ENCODE measurements at places on chromosomes 7 and 10.

DNA sequence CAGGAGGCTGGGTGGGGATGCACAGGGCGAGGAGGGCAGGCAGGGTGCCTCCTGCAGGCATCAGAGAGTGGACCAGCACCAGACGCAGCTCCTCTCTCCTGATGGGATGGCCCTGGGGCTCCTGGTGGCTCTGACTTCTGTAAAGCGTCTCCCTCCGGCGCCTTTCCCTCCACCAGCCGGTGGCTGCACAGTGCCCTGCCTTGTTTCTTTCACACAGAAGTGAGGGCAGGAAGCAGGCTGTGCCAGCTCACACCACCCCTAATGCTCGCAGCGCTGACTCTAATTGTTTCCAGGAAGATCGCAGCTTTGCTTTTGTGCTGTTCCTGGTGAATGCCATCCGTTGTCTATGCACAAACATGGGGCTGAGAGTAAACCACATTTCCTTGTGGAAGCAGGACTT is 152.3 kb upstream of the LANCL2 start:
- DNase-seq: no peak

DNA sequence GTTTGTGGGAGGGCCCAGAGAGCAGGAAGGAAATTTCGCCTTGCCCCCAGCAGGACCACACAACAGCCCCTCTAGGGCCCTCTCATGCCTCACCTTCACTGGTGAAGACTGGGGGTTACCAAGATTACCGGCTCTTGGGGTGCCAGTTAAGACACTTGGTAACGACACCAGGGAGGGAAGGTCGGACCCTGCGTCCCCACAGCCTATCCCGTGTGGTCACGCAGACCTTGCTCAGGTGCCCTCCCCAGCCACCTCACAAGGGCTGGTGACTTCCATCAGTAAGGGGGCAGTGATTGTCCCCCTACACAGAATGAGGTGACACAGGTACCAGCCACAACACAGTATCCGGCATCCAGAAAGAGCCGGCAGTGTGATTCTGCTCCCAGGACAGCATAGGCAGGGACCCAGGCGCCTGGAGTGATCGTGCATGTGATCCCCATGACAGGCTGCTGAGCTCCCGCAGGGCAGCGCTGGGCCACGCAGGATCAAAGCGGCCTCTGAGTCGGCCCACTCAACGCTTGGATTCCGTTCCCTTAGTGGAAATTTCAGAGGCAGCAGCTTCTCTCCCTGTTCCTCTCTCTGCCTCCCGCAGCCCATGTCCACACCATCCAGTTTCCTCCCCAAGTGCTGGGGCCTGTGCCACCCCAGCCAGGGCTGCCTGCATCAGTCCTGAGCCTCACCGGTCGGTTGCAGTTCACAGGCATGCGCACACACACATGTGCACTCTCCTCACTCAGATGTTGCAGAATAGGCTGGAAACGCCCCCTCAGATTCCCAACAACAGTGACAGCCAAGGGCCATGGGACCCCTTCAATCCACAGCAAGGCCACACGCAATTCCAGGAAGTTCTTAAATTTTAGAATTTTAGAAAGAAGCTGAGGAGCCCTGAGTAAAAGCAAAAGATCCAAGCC is 35.8 kb downstream of the CAMK2B start:
- no peak for DNase-seq

DNA sequence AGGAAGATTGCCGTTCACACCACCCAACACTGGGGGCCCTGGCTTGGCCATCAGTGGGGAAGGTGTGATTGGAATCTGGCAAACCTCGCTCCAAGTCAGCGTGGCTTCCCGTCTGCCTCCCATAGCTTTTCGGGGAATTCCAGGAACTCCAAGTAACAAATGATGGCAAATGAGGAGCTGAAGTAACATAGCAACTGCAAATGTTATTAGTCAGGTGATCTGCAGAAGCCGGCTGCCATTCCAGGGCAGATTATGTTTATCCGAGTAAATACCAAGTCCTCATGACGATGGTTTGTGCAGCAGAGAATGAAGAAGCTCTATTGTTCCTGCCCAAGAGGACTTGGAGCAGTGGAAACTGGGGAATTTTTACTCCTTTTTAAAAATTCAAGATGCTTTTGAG is 270.5 kb upstream of the PODXL start:
- no peak for DNase-seq

DNA sequence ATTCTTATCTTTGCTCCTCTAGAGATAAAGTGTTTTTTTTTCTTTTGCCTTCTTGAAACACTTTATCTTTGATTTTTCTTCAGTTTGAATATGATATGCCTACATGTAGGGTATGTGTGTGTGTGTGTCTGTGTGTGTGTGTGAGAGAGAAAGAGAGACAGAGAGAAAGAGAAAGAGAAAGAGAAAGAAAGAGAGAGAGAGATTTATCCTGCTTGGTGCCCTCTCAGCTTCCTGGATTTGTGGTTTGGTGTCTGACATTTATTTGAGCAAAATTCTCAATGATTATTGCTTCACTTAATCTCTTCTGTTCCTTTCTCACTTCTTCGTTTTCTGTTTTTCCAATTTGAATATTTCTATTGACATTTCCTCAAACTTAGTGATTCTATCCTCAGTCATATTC is 60.3 kb downstream of the RAB18 start:
- DNase-seq: no peak

DNA sequence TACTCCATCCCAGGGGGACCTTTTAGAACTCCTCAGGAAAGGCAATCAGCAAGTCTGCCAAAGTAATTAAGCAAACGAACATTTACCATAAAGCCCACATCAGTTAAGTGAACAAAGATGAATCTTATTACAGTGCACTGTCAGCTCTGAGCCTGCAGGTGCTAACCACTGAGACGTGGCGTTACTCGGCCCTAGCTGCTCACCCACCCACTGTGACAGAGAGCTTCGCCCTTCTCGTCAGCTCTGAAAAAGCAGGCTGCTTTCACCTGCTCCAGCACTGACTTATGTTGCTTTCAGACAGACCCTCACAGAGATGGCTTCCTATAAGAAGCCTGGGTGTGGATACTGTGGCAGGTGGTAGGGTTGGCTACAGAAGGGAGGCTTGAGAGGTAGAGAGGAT is 57.7 kb upstream of the KCNIP2 start:
- peak; percentile 14 for DNase-seq

DNA sequence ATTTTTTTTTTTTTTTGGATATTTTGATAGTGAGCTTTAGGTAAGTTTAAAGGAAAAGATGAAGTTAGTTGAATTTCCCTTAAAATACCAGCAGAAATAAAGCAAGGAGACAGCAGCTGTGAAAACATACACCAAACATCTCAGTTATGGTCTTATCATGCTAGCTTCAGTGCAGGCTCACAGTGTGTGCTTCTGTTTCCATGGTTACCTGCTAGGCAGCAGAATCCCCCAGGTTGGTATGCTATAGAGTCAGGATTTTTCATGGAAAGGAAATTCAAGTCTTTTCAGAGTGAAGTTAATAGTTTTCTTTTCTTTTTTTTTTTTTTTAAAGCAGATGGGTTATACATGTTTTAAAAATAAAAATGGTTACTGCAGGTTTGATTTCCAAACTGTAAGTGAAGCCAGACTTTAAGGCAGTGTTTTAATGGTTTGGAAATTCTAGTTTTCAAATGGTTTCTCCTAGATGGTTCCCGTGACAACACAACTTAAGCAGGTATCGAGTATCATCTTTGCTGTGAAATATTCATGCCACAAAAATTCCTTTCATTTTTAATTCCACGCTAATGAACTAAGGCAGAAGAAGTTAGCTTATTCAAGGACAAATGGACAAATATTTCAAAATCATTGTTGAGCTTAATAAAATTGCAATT is 230.9 kb downstream of the BICC1 start:
- no peak for DNase-seq

- DNase-seq: no peak
Measured at GRCh38 chr7:45366475-45366874, 207.7 kb upstream of the ADCY1 start.

DNA sequence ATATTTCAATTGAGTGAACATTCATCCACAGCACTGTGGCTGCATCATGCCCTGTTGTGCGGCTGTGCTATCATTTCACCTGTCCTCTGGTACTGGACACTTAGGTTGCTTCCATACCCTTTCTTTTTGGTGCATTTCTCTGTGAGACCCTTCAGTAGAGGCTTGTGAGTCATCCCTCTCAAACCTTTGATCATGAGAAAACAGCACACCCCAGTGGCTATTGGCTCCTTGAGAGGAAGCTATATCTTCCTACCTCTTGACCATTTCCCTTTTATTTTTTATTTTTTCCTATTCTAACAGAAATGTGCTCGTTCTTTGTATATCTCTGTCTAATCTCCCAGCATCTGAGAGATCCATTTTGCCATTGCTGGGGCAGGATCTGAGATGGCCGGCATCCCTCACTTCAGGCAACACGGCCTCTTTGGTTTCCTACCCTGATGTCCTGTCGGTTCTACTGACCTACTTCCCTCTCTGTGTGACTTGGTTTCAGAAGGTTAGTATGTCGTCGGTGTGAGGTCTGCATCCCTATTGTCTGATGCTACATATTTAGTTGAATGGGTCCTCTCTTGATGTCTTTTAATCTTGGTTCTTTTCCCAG is 23.8 kb upstream of the PIK3AP1 start:
- no peak for DNase-seq

DNA sequence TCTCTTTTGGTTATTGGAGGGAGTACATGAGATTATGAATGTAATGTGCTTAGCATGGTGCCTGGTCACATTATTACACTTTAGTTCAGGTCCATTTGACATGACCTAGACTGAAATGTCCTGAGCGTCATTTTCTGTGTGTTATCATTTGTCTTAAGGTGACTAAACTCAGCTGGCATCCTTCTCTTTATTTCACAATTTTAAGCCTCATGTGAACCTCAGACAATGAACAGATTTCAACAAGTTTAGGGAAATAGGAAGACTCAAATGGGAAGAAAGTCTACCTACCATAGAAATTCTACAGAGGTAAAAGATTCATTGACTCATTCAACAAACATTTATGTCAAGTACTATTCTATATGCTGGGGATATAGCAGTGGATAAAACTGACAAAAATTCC is 70.2 kb upstream of the EXOC6 start:
- DNase-seq: no peak

- DNase-seq: no peak
Measured at GRCh38 chr10:127028556-127028955, 123.3 kb downstream of the DOCK1 start.

DNA sequence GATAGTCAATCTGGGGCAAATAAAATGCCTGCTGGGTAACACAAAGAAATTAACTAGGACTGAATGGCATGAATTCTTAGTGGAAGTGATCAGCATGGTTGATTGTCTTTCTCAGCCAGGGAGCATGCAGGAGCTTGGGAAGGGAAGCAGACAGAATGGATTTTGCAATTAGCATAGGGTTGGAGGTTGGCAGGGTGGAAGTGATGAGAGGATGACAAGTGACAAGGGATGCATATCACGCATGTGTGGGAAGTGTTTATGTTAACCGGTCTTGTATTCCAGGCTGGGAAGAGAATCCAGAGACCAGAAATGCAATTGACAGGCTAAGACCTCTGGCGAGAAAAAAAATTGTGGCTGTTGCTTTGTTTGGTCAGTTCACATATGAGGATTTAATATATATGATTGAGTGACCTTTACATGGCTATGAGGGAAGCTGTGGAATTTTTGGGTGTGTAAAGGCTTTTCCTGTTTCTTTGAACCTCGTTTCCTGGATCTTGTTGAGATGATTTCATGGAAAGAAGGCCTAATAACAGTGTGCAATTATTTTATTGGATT is 8.3 kb downstream of the MDFIC start:
- no peak for DNase-seq

DNA sequence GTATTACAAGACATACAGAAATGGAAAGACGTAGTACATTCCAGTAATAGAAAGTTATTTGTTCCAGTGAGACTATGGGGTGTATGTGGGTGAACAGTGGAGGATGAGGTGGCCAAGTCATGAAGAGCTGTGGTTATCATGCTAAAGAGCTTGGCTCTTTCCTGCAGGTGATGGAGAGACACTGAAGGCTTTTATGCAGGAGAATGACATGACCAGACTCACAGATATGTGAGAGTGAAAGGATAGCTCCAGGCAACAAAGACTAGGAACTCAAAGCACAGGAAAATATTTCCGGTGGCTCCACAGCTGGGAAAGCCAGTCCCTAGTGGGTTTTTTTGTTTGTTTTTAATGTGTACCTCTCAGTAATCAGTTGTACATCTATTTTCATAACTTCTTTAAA is 133.5 kb downstream of the TSPAN12 start:
- DNase-seq: no peak
